Stimulated activated CD8-positive, alpha-beta memory T cell treated with anti-CD3 and anti-CD28 coated beads, Interleukin-15, amount 100 ng/mL, for 1 hour (primary cell): ENCODE measurements at places on chromosomes 1 and 21.

- no peak for DNase-seq
Measured at GRCh38 chr1:20684651-20685050, 23.5 kb upstream of the DDOST start.

DNA sequence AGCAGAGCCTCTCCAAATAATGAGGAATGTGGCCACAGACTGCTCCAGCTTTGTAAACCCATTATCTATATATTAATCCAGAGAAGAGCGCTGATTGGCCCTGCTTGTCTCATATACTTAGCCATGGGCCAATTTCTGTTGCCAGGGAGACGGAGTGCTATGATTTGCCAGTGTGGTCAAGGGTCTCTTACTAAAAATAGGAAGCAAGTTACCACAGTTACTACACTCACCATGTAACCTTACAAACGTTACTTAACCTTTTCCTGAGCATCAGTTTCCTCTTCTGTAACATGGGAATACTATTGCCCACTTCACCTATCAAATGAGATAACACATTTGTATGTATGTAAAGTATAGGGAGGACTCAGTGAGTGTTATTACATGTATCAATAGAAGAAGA, 7.7 kb upstream of the S100A2 start:
- DNase-seq = no peak

- DNase-seq = no peak
Measured at GRCh38 chr21:35142036-35142815, 93.1 kb upstream of the RUNX1 start.

DNA sequence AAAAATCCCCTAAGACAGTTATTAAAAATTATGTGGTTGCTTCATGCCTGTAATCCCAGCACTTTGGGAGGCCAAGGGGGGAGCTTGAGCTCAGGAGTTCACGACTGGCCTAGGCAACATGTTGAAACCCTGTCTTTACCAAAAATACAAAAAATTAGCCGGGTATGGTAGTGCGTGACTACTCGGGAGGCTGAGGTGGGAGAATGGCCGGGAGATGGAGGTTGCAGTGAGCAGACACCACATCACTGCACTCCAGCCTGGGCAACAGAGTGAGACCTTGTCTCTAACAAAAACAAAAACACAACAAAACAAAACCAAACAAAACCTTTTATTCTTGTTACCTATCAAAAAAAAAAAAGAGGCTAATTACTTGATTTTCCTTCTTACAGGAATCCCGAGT, 2.1 kb downstream of the ELK4 start:
- DNase-seq = no peak

DNA sequence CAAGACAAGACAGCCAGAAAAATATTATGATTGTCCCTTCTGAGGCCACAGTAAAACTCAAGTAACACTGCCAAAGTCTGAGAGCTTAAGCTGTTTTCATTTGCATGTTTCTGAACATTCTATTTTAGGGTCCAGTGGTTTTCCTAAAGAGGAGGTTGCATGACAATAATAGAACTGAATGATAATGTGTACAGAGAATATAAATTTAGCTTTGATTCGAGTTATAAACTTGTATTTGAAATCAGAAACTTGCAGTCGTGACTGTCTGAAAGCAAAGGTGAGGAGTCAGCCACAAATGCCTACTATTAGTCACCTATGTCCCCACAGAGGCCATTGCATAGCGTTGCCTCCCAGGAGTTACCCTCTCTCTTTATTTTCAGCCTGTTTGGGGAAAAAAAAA, 363.1 kb upstream of the ADGRL2 start:
- no peak for DNase-seq

GRCh38 chr1:154225370-154225769, 4.6 kb downstream of the UBAP2L start:
- no peak for DNase-seq

DNA sequence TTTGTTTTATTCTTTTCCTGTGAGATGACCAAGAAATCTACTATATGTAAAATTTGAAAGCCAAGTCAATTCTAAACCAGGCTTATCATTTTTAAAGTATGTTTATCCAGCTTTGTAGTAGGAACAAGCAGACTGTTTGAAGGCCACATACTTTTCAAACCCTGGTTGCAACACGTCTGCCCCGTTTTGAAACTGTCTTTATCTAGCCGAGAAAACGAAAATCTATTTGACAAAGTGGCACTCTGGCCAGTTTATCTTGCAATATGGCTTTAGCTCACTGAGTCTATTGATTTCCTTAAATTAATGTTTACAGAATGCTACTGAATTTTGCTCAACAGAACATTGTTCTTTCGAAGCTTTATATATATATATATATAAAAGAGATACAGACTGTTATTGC, 39.7 kb downstream of the PROX1 start:
- DNase-seq = no peak

GRCh38 chr1:89896105-89896942, 75.5 kb downstream of the LRRC8D start:
- DNase-seq = no peak

GRCh38 chr1:20589331-20590278, 708 bp downstream of the CDA start:
- DNase-seq = no peak

DNA sequence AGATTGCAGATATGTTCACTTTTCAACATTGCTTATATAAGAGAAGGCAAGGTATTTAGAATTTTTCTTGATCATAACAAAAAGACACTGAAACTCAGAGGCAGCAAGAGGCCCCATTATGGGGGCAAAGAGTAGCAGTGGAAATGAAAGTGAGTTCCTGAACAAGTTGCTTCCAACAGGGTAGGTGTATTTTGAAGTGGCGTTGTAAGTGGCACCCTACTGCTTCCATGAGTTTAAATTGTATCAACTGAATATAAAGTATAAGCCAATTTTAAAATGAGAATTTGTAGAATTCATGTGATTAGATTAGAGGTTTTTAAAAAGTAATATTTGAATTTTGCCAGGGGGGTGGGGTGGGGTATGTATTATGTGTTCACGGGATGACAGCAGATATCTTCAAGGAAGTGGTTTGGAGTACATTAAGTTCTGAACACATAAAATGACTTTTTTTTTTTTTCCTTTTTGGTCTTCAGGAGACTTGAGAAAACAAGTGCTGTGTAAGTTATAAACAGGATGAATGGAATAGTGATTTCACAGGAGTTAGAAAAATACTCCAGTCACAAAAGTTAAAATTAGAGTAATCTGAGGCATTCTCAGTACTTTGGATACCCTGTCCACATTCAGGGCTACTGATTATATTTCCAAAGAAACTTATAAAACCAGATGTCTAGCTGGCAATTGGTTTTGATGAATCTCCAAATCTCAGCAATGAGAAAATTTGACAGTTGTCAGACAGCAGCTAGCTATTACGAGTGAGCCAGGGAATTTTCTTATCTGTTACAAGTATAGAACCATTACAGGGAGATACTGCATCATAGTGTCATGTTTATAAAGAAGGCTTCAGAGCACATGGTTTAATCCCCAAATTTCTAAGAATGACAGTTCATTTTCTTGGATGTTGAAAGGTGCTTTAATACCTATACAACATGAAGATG, 182.0 kb downstream of the ST6GALNAC3 start:
- no peak for DNase-seq
